ENCODE measurements at places on chromosomes 12 and 14. TPM values are rescaled to one million over a fixed set of nuclear protein-coding genes. Genes with fewer than 3 reads are reported as not detected.

Gene MVK
- 9.9 TPM for polyA plus RNA-seq

Gene DCN
- polyA plus RNA-seq, result not detected

Gene SLC10A1
- polyA plus RNA-seq, result not detected

Gene CCND2
- 20.7 TPM for polyA plus RNA-seq

Gene TBX5
- polyA plus RNA-seq, result not detected

Gene KRT2
- polyA plus RNA-seq, result 0.04 TPM

Gene CORO1C
- 19.2 TPM for polyA plus RNA-seq

Gene KCNK13
- polyA plus RNA-seq, result not detected

Gene C12orf56
- polyA plus RNA-seq, result not detected

Gene NEUROD4
- polyA plus RNA-seq, result not detected

Gene LACRT
- not detected for polyA plus RNA-seq

Gene SERPINA3
- polyA plus RNA-seq, result not detected

Gene C3AR1
- 0.13 TPM for polyA plus RNA-seq

Gene TM7SF3
- 23.1 TPM for polyA plus RNA-seq

Gene KLRC3
- polyA plus RNA-seq, result not detected

Gene GLI1
- polyA plus RNA-seq, result 5.4 TPM

Gene SLC4A8
- polyA plus RNA-seq, result 3.1 TPM

Gene IKZF4
- polyA plus RNA-seq, result 2.3 TPM

Gene MANSC4
- 0.25 TPM for polyA plus RNA-seq

Gene TMEM30B
- polyA plus RNA-seq, result 0.09 TPM

Gene SYNDIG1L
- 0.16 TPM for polyA plus RNA-seq

Gene RARG
- 8.8 TPM for polyA plus RNA-seq

Gene APEX1
- polyA plus RNA-seq, result 251 TPM

Gene AICDA
- polyA plus RNA-seq, result not detected

Gene TAS2R9
- polyA plus RNA-seq, result not detected

Gene PMEL
- polyA plus RNA-seq, result 0.46 TPM
